ENCODE measurements at places on chromosomes 1 and 21.

DNA sequence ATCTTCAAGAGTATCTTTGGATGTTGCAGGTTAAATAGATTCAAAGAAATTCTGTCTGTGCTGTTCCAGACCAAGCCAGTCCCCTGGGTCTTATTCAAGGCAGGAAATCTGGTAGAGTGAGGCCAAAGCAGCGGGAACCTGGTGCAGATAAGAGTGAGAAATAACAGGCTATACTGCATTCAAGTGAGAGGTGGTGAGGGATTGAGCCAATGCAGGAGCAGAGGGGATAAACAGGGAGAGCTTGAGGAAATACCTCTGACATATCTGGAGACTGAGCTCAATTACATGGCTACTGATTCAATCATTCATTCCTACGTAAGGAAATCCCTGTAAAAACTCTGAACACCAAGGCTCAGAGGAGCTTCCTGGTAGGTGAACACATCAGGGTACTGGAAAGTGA, 17.2 kb upstream of the PSMA5 start:
- DNase-seq = no peak

DNA sequence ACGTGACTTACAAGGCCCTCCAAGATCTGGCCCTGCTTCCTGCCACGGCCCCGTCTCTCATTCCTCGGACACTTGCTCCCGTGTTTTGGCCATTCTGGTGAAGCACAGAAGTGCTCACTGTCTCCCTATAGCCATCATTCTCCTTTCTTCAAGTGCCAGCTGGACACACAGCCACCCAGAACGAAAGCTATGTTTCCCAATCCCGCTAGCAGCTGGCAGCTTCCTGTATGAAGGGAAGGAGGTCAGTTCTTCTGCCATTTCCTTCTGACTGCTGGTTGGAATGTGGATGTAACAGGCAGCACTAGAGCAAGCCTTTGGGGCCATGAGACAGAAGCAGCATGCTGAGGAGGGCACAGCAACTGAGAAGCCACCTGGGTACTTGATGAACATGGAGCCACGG, 82.8 kb downstream of the TGFBR3 start:
- no peak for DNase-seq

DNA sequence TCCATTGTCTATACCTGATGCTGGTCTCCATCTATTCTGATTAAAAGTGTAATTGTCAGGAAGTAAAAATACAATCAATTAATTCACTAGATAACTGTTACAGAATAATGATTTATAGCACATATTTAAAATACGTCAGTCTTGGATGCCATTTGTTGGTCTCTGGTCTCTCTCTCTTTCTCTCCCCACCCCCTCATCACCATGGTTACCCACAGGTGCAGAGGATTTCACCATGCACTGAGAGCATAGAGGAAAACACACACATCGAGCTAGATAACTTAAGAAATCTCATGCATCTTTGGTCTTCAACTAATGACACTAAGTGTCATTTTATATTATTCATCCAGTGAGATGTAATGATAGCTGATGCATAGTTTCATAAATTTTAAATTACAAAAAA, 33.4 kb downstream of the LRRC53 start:
- DNase-seq = no peak

DNA sequence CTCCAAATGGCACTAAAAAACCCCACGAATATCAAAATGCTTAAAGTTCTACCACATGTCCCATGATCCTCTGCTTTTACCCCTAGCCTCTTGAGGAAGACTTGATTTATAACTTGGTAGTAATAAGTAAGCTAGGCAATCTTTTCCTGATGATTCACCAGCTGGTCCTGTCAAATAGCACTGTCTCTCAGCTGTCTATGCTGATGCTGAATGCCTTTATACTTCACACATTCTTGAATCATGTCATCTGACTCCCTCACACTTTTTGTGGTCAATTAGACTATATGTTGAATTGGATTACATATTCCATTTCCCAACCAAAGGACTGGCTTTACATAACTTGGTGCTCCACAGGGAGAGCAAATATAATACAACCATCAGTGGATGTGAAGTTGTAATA, 16.6 kb downstream of the C21orf91 start:
- DNase-seq = no peak

GRCh38 chr1:118118469-118118868, 66.6 kb downstream of the SPAG17 start:
- DNase-seq = no peak

- no peak for DNase-seq
Observed at GRCh38 chr1:151444783-151445177, 14.5 kb downstream of the POGZ start.

GRCh38 chr1:151513626-151514121, 2.5 kb downstream of the CGN start:
- no peak for DNase-seq

DNA sequence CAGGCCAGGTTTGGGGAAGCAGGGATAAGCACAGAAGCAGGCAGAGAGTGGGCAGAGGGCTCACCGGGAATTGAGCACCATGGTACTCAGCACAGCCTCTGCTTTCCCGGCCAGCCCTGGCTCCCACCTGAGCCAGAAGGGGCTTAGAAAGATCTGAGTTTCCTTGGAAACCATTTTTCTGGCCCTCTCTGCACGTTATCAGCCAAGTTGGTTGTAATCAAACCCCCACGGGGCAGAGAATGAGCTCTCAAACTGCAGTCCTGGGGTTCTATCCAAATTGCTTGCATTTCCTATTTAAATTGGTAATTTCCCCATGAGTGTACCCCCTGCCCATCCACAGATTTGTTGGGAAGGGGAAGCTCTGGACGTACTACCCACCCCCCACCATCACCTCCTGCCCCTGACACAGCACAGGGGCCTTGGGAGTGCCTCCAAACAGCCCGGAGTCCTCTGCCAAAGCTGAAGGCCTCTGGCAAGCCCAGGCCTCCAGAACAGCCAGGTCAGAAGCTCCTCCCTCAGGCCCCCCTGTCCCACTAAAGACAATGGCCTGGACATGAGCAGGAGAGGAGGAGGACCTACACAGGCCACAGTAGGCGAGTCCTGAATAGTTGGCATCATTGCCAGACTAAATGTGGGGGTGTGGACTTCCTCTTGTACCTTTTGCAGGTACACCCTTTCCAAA, 42.7 kb upstream of the GJB5 start:
- DNase-seq = no peak

- DNase-seq = no peak
Observed at GRCh38 chr21:38208118-38208517, 48.7 kb upstream of the KCNJ15 start.

DNA sequence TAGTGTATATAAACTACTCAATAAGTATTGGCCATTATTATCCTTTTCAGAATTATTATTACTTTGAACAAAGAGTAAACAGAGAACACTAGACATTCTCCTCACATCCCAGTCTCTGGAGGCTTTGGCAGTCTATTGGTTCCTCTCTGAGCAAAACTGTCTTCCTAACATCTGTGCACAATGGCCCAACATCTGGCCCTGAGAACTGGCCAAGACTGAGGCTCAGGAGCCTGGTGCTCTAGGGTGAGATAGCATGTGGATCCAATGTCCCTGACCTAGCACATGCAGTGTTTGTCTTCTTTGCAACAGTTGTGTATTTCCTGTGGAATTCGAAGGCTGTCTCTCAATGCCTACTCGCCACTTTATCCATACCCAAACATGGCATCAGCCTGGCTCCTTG, 313.2 kb upstream of the KAZN start:
- DNase-seq = no peak

DNA sequence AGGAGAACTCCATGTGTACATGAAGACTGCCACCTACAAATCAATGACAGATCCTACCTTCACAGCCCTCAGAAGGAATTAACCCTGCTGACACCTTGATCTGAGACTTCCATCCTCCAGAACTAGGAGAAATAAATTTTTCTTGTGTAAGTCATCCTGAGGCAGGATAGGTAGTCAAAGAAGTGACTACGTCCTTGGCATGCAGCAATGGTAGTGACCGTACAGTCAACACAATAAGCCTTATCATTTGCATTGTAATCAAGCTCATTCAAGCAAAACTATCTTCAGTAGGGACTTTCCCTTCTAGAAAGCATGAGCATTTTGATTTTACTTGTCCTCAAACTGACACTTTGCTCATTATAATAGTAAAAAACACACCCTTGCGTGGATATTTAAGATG, 64.0 kb upstream of the KCNK1 start:
- DNase-seq = no peak

DNA sequence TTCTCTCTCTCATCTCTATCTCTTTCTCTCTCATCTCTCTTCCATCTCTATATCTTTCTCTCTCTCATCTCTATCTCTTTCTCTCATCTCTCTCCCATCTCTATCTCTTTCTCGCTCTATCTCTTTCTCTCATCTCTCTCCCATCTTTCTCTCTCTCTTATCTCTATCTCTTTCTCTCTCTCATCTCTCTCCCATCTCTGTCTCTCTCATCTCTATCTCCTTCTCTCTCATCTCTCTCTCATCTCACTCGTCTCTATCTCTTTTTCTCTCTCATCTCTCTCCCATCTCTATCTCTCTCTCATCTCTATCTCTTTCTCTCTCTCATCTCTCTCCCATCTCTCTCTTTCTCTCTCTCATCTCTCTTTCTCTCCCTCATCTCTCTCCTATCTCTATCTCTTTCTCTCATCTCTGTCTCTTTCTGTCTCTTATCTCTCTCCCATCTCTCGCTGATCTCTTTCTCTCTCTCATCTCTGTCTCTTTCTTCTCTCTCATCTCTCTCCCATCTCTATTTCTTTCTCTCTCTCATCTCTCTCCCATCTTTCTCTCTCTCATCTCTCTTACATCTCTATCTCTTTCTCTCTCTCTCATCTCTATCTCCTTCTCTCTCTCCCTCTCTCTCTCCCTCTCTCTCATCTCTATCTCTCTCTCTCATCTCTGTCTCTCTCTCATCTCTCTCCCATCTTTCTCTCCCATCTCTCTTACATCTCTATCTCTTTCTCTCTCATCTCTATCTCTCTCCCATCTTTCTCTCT, 388.7 kb downstream of the NPHP4 start:
- no peak for DNase-seq

DNA sequence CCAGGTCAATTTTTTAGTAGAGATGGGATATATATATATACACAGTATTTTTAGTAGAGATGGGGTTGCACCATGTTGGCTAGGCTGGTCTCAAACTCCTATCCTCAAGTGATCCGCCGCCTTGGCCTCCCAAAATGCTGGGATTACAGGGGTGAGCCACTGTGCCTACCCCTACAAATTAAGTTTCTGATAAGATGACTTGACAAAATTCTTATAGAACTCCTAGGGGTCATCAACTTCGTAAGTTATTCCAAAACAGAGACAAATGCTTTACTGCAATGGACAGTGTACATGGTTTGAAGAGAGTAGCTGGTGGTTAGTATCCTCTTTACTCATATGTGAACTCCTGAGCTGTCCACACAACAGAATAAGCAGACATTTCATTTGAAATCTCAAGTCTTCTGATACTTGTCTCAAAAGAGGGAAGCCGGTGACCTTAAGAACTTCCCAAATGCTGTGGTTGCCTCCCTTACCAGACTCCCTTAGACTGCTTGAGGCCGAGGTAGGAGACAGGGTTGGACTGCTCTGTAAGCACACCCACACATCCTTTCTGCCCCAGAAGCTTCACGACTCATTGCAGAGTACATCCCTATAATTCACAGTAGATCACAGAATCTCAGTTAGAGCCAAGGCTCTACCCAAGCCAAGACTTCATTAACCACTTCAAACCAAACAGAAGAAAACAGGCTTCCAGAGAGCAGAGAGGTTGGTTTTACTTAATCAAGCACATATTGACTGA, 244.1 kb upstream of the IRF2BP2 start:
- DNase-seq = no peak
